Regular cardiac myocyte (primary cell): ENCODE measurements at places on chromosomes 3 and 15. TPM values are rescaled to one million over a fixed set of nuclear protein-coding genes. Genes with fewer than 3 reads are reported as not detected.

The TGM4 gene
- not detected in 2 replicates for total RNA-seq

The CCR8 gene
- total RNA-seq: not detected in 2 replicates

The RTP1 gene
- total RNA-seq: under 0.01 TPM in 1 of 2 replicates, not detected in the other

The DUOXA2 gene
- total RNA-seq: not detected in 2 replicates

The CCDC54 gene
- not detected in 2 replicates for total RNA-seq

The RETNLB gene
- not detected in 2 replicates for total RNA-seq

The MITF gene
- 5.8 and 8.5 TPM in 2 replicates for total RNA-seq

The MLH1 gene
- 33.0 and 61.5 TPM in 2 replicates for total RNA-seq

The BFSP2 gene
- not detected in 2 replicates for total RNA-seq

The ANKRD63 gene
- total RNA-seq: not detected in 2 replicates

The LMCD1 gene
- 67.9 and 250 TPM in 2 replicates for total RNA-seq
